Panc1 (cell line): ENCODE measurements at places on chromosomes 2 and 18.

- no peaks in the 10 kb centered on the region for H3K36me3 ChIP-seq
- H3K27me3 ChIP-seq: no peaks in the 10 kb centered on the region
- H3K4me1 ChIP-seq: 0 out of 2 replicates have a peak, but pooled peaks cover 3% of the 10 kb centered on the region
- DNase-seq: no peak
- H3K4me3 ChIP-seq: no peak overlapping the region
Measured at GRCh38 chr2:189609853-189610252, 29.3 kb upstream of the SLC40A1 start.

DNA sequence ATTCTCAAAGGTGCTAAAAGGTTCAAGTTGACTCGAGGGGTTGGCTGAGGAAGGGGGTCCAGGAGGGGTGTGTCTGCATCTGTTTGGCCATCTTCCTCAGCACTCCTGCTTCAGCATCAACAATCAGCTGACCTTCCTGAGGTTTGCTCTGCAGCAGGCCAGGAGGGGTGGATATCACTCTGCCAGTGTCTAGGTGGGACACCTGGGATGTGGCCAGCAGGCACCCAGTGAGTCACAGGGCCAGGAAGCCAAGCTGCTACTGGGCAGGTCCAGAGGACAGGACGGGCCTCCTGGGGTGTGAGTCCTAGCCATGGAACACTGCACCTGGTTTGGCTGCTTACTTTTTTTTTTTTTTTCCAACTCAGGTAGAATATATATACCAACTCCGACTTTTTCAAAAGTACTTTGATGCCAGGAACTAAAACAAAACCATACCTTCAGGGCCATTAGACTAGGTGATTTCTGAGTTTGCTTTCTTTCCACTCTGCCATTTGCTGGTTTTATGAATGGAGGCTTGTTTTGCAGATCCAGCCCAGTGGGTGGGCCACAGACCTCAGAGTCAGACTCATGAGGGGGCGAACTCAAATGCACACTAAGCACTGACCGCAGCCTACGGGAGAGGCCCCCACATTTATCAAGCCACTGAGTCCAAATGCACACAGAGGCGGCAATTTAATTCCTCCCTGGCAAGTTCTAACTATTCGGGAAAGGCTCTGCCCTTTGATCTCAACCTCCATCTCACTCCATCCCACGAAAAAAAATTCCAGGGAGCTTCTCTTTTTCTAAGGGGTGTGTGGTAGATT lies 76.0 kb downstream of the UXS1 start:
- H3K36me3 ChIP-seq: peaks cover 8% of the 10 kb centered on the region
- no peaks in the 10 kb centered on the region for H3K4me1 ChIP-seq
- H3K4me3 ChIP-seq: no peak overlapping the region
- no peak for DNase-seq
- no peak overlapping the region for H3K27ac ChIP-seq

GRCh38 chr2:20326163-20326780 lies 24.4 kb downstream of the PUM2 start:
- DNase-seq: no peak
- H3K27me3 ChIP-seq: no peaks in the 10 kb centered on the region
- peaks cover 7% of the 10 kb centered on the region; the same call in 1 of the 2 replicates for H3K4me1 ChIP-seq
- no peak overlapping the region for H3K27ac ChIP-seq
- H3K4me3 ChIP-seq: no peak overlapping the region

GRCh38 chr18:69246027-69246426 lies 154.7 kb upstream of the DOK6 start:
- no peaks in the 10 kb centered on the region for H3K27me3 ChIP-seq
- H3K4me1 ChIP-seq: no peaks in the 10 kb centered on the region
- no peaks in the 10 kb centered on the region for H3K36me3 ChIP-seq
- H3K4me3 ChIP-seq: no peak overlapping the region
- no peak for DNase-seq
- no peak overlapping the region for H3K27ac ChIP-seq

DNA sequence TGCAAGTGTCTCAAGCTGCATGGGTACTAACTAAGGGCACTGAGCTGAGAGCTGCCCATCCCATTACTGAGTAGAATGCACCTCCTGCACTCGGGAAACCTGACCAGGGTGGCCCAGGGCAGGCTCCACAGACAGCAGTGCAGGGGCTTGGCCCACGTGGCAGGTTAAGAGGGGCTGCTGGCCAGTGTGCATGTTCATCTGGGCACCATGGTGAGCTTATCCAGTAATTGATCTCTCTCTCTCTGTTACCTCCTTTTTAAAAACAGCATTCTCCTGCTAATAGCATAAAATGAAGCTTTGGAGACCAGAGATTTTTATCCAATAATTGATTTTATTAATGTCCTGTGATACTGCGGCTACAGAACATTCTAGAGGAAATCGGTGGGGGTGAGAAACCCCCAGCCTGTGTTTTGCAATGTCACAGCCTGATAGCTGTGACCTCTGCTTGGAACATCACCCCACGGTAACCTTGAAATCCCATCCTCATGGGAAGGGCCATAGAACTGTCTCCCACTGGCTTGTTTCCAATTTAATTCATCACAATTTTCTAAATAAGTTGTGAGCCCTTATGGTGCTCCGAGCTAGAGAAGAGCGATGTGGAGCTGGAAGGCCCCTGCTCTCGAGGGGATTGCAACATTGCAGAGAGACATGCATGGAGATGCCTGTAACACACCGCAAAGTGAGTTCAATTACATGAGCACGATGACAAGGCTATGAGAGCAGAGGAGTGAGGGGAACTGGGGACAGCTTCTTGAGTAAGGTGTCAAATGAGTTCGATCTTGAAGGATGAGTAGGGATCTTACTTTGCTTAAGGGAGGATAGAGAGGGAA lies 143.8 kb downstream of the GALNT14 start:
- no peak overlapping the region for H3K4me3 ChIP-seq
- H3K36me3 ChIP-seq: no peaks in the 10 kb centered on the region
- no peak overlapping the region for H3K27ac ChIP-seq
- no peaks in the 10 kb centered on the region for H3K4me1 ChIP-seq
- H3K27me3 ChIP-seq: no peaks in the 10 kb centered on the region; the same call in 1 of the 2 replicates

- H3K27me3 ChIP-seq: peaks cover 2% of the 10 kb centered on the region; the same call in 1 of the 2 replicates
- H3K36me3 ChIP-seq: no peaks in the 10 kb centered on the region
- no peaks in the 10 kb centered on the region for H3K4me1 ChIP-seq
- DNase-seq: no peak
- no peak overlapping the region for H3K27ac ChIP-seq
Measured at GRCh38 chr2:158179660-158180059, 78.0 kb downstream of the UPP2 start.

- H3K36me3 ChIP-seq: no peaks in the 10 kb centered on the region
- H3K27ac ChIP-seq: no peak overlapping the region
- no peak for DNase-seq
- H3K4me3 ChIP-seq: no peak overlapping the region
Measured at GRCh38 chr2:164554487-164554886, 66.8 kb downstream of the GRB14 start.

DNA sequence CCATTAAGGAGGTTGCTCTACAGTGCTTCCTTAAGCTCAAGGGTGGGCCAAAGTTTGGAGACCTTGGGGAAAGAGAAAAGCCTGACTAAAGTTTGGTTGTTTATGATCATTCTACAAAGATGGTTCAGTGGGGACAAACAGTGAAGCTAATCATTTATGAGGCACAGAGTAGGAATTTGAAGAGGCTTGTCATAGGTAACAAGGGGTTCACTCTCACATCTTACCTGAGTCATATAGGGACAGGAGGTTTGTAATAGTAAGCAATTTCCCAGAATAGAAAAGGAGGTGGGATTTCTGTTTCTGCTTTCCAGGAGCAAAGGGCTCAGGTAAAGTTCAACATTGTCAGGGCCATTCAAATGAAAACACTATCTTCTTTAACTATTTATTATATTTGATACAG lies 787.9 kb downstream of the CPS1 start:
- H3K27ac ChIP-seq: no peak overlapping the region
- no peaks in the 10 kb centered on the region for H3K4me1 ChIP-seq
- H3K36me3 ChIP-seq: no peaks in the 10 kb centered on the region
- no peaks in the 10 kb centered on the region for H3K27me3 ChIP-seq

- H3K4me3 ChIP-seq: no peak overlapping the region
- no peaks in the 10 kb centered on the region for H3K36me3 ChIP-seq
- H3K27ac ChIP-seq: no peak overlapping the region
- no peaks in the 10 kb centered on the region for H3K27me3 ChIP-seq
Measured at GRCh38 chr2:45797451-45798230, 146.2 kb downstream of the PRKCE start.

DNA sequence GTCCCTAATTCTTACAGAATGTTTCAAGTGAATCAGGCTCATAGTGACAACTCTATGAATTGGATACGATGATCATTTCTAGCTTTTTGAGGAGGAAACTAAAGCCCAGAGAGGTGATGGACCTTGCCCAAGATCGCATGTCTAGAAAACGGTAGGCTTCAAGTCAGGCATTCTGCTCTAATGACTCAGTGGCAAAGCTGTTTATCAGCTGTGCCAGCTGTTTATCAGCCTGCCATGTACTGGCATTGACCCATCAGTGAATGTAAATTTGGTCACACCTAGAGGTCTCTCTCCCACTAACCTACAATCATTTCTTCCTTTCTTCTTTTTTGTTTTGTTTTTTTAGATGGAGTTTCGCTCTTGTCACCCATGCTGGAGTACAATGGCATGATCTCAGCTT lies 6.1 kb upstream of the DAW1 start:
- H3K4me1 ChIP-seq: peaks cover 8% of the 10 kb centered on the region
- no peaks in the 10 kb centered on the region for H3K27me3 ChIP-seq
- no peaks in the 10 kb centered on the region for H3K36me3 ChIP-seq

GRCh38 chr2:238238766-238239542 lies 884 bp downstream of the HES6 start:
- no peaks in the 10 kb centered on the region for H3K4me1 ChIP-seq
- no peak overlapping the region for H3K27ac ChIP-seq
- no peaks in the 10 kb centered on the region for H3K36me3 ChIP-seq
- peak overlapping the region; percentile 20 for H3K4me3 ChIP-seq
- no peak for DNase-seq
- H3K27me3 ChIP-seq: no peaks in the 10 kb centered on the region

DNA sequence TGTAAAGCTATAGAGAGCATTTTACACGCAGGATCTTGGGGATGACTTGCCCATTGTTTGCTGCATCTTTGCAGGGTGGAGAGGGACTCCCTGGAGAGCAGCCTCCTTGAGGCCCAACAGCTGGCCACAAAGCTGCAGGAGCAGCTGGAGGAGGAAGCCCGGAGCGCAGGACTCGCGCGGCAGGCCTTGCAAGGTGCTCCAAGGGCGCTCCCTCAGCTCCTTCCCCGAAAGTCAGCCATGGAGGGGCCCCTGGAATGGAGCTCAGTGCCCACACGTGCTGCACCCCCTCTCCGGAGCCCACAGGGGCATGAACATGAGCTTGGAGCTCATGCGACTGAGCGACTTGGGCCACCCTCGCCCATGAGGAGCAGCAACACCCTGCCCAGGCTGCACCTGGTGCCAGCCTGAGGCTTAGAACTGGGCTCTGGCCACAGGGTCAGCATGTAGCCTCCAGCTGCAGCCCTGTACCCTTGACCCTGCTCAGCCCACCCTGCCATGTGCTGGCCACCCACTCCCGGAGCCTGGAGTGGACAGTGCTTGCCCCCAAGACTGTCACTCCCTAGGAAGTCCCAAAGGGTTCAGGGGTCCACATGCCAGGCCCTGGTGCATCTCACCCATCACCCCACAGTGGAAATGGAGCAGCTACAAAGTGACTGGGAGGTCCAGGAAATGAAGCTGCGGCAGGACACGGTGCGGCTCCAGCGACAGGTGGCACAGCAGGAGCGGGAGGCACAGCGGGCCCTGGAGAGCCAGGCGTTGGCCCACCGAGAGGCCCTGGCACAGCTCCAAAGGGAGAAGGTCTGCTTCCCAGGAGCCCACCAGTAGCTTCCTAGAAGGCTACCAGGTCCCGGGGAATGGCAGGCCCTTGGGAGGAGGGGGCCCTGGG lies 43.0 kb downstream of the CROCC2 start:
- H3K4me3 ChIP-seq: no peak overlapping the region
- H3K27me3 ChIP-seq: no peaks in the 10 kb centered on the region
- no peaks in the 10 kb centered on the region for H3K4me1 ChIP-seq
- H3K27ac ChIP-seq: no peak overlapping the region

DNA sequence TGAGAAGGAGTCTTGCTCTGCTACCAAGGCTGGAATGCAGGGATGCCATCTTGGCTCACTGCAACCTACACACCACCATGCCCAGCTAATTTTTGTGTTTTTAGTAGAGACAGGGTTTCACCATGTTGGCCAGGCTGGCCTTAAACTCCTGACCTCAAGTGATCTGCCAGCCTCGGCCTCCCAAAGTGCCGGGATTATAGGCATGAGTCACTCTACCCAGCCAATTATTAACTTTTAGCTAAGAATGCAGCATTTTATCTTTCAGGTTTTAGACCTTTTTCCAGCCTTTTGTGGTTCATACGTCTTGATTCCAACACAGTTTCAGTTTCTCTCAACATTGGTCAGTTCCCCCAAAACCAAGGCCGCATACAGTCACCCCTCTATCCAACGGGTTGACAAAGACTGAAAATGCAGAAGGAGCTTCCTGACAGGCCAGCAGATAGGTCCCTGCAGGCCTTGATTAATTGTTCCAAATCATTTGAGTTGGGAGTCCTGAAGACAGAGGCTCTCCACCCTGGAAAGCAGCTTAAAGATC lies 262.2 kb upstream of the KLHL29 start:
- H3K27me3 ChIP-seq: no peaks in the 10 kb centered on the region
- no peak for DNase-seq
- no peak overlapping the region for H3K27ac ChIP-seq
- no peaks in the 10 kb centered on the region for H3K36me3 ChIP-seq
- no peaks in the 10 kb centered on the region for H3K4me1 ChIP-seq
- H3K4me3 ChIP-seq: no peak overlapping the region

DNA sequence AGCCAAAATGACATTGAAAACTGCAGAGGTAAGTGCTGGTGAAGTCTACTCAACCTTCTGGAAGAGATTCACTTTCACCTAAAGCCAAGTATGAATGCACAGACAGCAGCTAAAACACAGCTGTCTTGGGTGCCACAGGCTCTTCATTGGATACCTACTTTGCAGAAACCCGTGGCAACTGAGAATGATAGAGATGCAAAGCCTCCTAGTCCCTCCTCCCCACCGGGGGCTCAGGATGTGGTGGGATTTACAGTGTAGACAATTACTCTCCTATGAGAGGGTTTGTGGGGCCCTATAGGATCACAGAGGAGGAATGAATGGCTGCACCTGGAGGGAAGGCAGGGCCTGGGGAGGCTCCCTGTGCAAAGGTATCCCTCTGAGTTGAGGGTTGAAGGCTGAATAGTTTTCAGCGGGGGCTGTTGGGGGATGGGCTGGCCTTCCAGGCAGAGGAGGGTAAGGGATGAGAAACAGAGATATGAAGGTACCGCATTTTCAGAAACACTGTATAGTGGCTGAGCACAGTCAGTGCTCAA lies 131.6 kb downstream of the RNF144A start:
- H3K4me1 ChIP-seq: no peaks in the 10 kb centered on the region
- H3K27ac ChIP-seq: no peak overlapping the region
- DNase-seq: no peak
- no peaks in the 10 kb centered on the region for H3K36me3 ChIP-seq
- no peak overlapping the region for H3K4me3 ChIP-seq

DNA sequence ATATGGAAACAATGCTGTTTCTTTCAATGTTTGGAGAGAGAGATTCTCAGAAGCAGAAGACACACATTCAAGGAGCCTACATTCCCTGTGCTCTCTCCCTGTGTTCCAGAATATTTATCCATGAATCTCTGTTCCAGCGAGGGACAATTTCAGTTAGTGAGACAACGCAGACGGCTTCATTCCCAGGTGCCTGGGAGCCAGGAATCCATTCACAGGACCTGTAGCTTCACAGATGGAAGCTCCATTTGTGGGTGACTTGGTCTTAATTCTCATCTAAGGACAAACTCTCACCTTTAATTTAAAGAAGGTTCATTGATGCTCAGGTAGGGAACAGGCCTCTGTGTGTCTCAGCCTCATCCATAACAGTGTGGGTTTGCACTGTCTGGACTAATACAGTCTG lies 1156.6 kb downstream of the RPIA start:
- H3K4me3 ChIP-seq: no peak overlapping the region
- H3K27ac ChIP-seq: no peak overlapping the region
- peaks cover 22% of the 10 kb centered on the region for H3K27me3 ChIP-seq
- no peak for DNase-seq
- no peaks in the 10 kb centered on the region for H3K36me3 ChIP-seq
- no peaks in the 10 kb centered on the region for H3K4me1 ChIP-seq
